ENCODE measurements at places on chromosomes 11 and 22. TPM values are rescaled to one million over a fixed set of nuclear protein-coding genes. Genes with fewer than 3 reads are reported as not detected.

- DNase-seq = no peak
These were observed 19.1 kb downstream of the APOL3 start for GRCh38 chr22:36141481-36141880.

DNA sequence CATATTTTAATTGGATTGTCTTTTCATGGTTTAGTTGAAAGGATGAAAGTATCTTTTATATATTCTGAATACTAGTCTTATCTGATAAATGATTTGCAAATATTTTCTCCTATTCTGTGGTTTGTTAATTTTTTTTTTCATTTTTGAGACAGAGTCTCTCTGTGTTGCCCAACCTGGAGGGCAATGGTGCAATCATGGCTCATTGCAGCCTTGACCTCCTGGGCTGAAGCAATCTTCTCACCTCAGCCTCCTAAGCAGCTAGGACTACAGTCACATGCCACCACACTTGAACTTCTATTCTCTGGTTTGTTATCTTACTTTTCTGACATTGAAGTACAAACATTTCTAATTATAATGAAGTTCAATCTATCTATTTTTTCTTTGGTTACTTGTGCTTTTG, 30.0 kb upstream of the FAR1 start:
- DNase-seq = no peak

GRCh38 chr11:103806130-103806895, 230.1 kb upstream of the DDI1 start:
- DNase-seq = no peak

GRCh38 chr11:56140151-56140661, at the start of gene OR8J3:
OR8J3 (minus strand) TSS chr11:56140201; CDS start chr11:56137718, 2,483 bp downstream.
- no peak for DNase-seq

DNA sequence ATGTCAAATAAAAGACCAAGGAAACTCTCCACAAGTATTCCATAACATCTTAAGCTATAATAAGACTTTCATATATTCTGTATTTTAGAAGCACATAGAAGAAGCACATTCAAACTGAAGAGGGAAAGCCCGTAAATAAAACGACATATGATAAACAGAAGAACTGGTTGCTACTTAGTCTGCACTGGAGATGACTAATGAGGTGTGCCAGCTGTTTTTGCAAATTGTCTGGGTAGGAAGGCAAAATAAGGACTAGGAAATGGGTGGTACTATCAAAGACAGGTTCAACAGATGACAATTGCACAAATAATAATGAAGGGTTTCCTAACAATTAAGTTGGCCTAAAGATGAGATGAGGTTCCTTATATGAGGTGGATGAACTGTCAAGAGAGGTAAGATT, 593.2 kb upstream of the CCDC179 start:
- DNase-seq = no peak

GRCh38 chr22:27905653-27906052, 13.4 kb downstream of the PITPNB start:
- DNase-seq = no peak

Gene RBMXL2
- not detected for total RNA-seq

Gene PIH1D2
- total RNA-seq = 1.3 TPM

Gene MAPK8IP1
- 4.5 TPM for total RNA-seq

Gene CALCB
- not detected for total RNA-seq

Data from Right ventricle myocardium superior (tissue), 1 donor.